ENCODE measurements at places on chromosomes 7 and 10. TPM values are rescaled to one million over a fixed set of nuclear protein-coding genes. Genes with fewer than 3 reads are reported as not detected.

- H3K27me3 ChIP-seq, result no peaks in the 10 kb centered on the region
- H3K4me3 ChIP-seq, result no peak overlapping the region
- H3K4me1 ChIP-seq, result no peaks in the 10 kb centered on the region
- no peak overlapping the region for H3K27ac ChIP-seq
- no peak for DNase-seq
These were observed 34.1 kb upstream of the ARHGAP22 start for GRCh38 chr10:48638739-48639527.

The NAT16 gene
- total RNA-seq, result 0.27 TPM

The MMRN2 gene
- 7.9 TPM for total RNA-seq

The LRIT1 gene
- not detected for total RNA-seq

The UCMA gene
- total RNA-seq, result not detected

The ADAMTS14 gene
- 0.63 TPM for total RNA-seq
